Stimulated activated CD4-positive, alpha-beta T cell treated with anti-CD3 and anti-CD28 coated beads, Interleukin-1b, Interleukin-23, amount 100 ng/mL, for 4 hours (primary cell): ENCODE measurements at places on chromosomes 12 and 14.

GRCh38 chr14:24312736-24313507 lies 1.6 kb downstream of the LTB4R start:
- DNase-seq, result no peak

DNA sequence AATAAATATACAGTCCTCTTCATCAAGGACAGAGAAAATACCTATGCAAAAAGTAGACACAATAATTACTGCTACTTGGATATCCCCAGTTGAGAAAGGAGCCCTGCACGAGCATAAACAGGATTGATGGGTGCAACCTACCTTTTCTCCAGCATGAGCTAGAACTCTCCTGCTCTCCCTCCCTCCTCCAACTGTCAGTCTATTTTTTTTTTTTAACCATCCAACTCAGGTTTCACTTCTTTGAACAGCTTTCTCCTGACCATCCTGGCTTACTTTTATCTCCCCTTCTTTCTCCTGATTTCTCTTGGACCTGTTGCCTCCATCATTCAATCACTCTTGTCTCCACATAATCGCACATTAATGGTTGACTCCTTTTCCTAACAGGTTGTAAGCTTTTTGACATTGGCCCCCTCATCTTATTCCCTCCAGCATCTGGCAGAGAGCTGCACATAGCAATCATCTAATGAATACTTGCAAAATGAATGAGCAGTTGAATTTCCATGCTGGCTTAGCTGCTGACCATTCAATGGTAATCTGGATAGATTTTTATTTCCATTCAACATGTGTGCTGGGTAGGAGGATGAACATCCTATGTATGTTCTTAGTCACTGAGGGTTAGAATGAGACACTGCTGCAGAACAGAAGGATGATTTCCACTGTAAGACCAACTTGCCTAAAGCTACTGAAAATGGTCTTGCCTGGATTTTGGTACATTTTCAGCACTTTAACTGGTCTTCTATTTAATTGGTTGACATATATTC lies 24.4 kb downstream of the MYBPC1 start:
- DNase-seq, result no peak

- no peak for DNase-seq
These were observed 233.2 kb downstream of the DACT1 start for GRCh38 chr14:58870961-58871360.

- no peak for DNase-seq
These were observed 39.8 kb downstream of the GALNT9 start for GRCh38 chr12:132289356-132290202.

GRCh38 chr12:11702959-11703358 lies 53.5 kb downstream of the ETV6 start:
- no peak for DNase-seq

GRCh38 chr12:118103201-118103600 lies 610 bp downstream of the VSIG10 start:
- DNase-seq, result peak; percentile 5

DNA sequence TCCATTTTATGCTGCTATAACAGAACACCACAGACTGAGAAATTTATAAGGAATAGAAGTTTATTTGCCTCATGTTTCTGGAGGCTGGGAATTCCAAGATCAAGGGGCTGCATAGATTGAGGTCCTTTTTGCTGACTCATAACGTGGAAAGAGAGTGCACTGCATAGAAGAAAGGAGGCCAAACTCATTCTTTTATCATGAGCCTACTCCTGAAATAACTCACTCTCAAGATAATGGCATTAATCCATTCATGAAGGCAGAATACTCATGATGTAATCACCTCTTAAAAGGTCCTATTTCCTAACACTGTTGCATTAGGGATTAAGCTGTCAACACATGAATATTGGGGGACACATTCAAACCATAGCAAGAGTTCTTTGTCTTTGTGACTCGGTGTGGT lies 60.0 kb upstream of the FBXO33 start:
- DNase-seq, result no peak

- DNase-seq, result no peak
These were observed 185.9 kb downstream of the TTC7B start for GRCh38 chr14:90630171-90630806.
